ENCODE measurements at places on chromosomes 6 and 20. TPM values are rescaled to one million over a fixed set of nuclear protein-coding genes. Genes with fewer than 3 reads are reported as not detected.
A peak's percentile ranks its signal among the peaks of the same experiment; 100 is the strongest.

PACRG gene
- total RNA-seq = 0.50 TPM

TRIM26 gene
- 70.2 TPM for total RNA-seq

DEFB113 gene
- total RNA-seq = not detected

CAGE1 gene
- 0.10 TPM for total RNA-seq

GFRA4 gene
- total RNA-seq = not detected

MEP1A gene
- total RNA-seq = not detected

MED20 gene
- 19.8 TPM for total RNA-seq

OXT gene
- total RNA-seq = 0.47 TPM

LY6G6D gene
- not detected for total RNA-seq

PTCHD4 gene
- total RNA-seq = not detected

SLC35A1 gene
- total RNA-seq = 8.6 TPM

SASH1 gene
- 0.04 TPM for total RNA-seq

GRCh38 chr6:8705435-8706020, 270.2 kb upstream of the SLC35B3 start:
- no peak overlapping the region for H3K27ac ChIP-seq
- H3K36me3 ChIP-seq = no peaks in the 10 kb centered on the region
- no peak overlapping the region for H3K4me3 ChIP-seq
- peaks cover 5% of the 10 kb centered on the region for H3K27me3 ChIP-seq
- no peaks in the 10 kb centered on the region for H3K4me1 ChIP-seq
- DNase-seq = no peak

- H3K27me3 ChIP-seq = no peaks in the 10 kb centered on the region
- no peaks in the 10 kb centered on the region for H3K4me1 ChIP-seq
- no peak overlapping the region for H3K27ac ChIP-seq
- H3K4me3 ChIP-seq = no peak overlapping the region
Measured at GRCh38 chr20:62843656-62844055, 18.0 kb downstream of the TCFL5 start.

DNA sequence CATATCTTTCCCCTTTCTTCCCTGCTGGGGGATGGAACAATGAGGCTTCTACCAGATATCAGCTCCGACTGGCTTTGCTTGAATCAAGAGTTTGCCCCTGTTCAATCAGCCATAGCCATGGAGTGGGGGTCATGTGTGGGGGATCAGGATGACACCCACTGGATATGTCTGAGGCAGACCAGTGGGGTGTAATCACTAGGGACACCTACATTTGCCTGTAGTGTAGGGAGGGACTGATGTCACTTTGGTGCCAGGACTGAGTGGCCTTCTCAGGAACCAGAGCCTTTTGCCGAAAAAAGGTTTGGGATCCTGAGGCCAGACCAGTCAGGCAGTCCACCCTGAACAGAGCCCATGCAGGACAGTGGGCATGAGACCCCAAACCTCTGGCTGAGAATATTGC, 1.0 kb downstream of the ITPA start:
- peaks cover 12% of the 10 kb centered on the region for H3K36me3 ChIP-seq
- H3K27me3 ChIP-seq = no peaks in the 10 kb centered on the region
- peaks cover 14% of the 10 kb centered on the region for H3K4me1 ChIP-seq

- H3K27me3 ChIP-seq = no peaks in the 10 kb centered on the region
- H3K27ac ChIP-seq = peak overlapping the region; percentile 94
- peak; percentile 22 for DNase-seq
- H3K36me3 ChIP-seq = peaks cover 45% of the 10 kb centered on the region
- peak overlapping the region; percentile 68 for H3K4me3 ChIP-seq
Measured at GRCh38 chr20:58660855-58661597, 9.9 kb downstream of the STX16 start.

DNA sequence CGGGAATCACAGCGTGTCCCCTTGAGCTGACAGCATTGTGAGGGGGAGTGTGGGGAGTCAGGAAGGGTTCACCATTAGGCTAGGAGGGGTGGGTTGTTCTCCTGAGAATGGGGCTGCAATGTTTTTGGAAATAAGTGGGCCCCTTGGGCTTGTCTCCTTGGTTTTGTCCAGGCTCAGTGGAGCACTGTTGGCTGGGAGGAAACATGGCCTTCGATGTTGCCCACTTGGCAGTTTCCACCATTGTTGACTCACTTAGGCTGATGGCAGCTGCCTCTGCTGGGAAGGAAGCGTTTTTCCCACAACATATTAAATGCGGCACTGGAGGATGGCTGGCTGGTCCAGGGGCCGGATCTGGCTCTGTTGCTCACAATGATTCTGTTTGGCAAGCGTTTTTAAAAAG, 512.1 kb downstream of the QKI start:
- no peaks in the 10 kb centered on the region for H3K27me3 ChIP-seq
- no peaks in the 10 kb centered on the region for H3K4me1 ChIP-seq
- no peaks in the 10 kb centered on the region for H3K36me3 ChIP-seq
- no peak for DNase-seq
- no peak overlapping the region for H3K4me3 ChIP-seq
- H3K27ac ChIP-seq = no peak overlapping the region

DNA sequence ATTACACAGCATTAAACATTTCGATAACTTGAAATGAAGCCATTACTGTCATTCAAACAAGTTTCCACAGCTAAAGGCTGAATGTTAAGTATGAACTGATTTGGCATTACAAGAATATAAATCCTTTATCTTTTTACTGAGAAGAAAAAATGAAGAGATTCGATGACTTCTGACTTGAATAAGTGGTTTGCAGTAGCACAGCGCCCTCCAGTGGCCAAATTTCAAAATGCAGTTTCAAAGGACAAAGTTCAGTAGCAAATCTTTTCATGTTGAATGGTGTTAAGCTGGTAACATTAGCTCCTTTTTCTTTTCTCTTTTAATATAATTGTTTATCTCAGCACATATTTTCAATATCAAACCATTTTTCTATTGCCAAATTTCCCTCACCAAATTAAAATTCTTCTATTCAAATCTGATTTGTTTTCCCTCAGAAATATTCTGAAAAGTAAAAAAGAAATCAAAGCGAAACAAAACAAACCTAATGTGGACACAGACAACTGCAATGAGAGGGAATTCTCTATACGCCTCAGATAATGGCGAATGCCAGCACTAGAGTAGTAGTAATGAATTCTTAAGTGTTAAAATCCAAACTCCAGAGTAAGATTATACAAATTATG, 145.7 kb downstream of the BTBD9 start:
- no peak overlapping the region for H3K4me3 ChIP-seq
- no peak overlapping the region for H3K27ac ChIP-seq
- peaks cover 6% of the 10 kb centered on the region for H3K4me1 ChIP-seq
- H3K36me3 ChIP-seq = peaks cover 2% of the 10 kb centered on the region
- no peaks in the 10 kb centered on the region for H3K27me3 ChIP-seq
- peak; percentile 57 for DNase-seq

GRCh38 chr20:36804425-36804824, 30.9 kb upstream of the DSN1 start:
- no peak overlapping the region for H3K27ac ChIP-seq
- no peak overlapping the region for H3K4me3 ChIP-seq
- H3K36me3 ChIP-seq = peaks cover 9% of the 10 kb centered on the region
- no peak for DNase-seq
- H3K4me1 ChIP-seq = peaks cover 2% of the 10 kb centered on the region
- H3K27me3 ChIP-seq = no peaks in the 10 kb centered on the region

DNA sequence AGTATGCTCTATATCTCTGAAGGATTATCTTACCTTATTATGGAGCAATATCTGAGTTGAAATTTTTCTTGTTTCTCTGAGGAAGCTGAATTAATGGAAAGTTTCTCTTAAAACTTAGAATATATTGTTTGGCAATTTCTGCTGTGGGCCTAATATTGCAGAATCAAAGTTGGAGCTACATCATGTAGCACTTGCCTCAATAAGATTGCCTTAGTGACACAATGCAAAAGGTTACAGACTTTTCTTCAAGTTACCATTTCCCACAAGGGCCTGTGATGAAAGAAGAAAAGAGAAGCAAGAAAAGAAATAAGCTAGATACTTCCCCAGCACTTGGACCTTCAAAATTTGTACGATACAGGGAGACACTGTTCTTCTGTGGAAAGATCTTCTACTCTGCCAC, 151.2 kb downstream of the SOBP start:
- H3K4me3 ChIP-seq = no peak overlapping the region
- DNase-seq = no peak
- no peaks in the 10 kb centered on the region for H3K36me3 ChIP-seq
- peaks cover 5% of the 10 kb centered on the region for H3K4me1 ChIP-seq

GRCh38 chr6:112154711-112155110, 67.3 kb downstream of the FAM229B start:
- H3K4me1 ChIP-seq = peaks cover 19% of the 10 kb centered on the region
- no peak overlapping the region for H3K4me3 ChIP-seq
- DNase-seq = no peak
- peaks cover 9% of the 10 kb centered on the region for H3K27me3 ChIP-seq
- peak overlapping the region; percentile 18 for H3K27ac ChIP-seq

DNA sequence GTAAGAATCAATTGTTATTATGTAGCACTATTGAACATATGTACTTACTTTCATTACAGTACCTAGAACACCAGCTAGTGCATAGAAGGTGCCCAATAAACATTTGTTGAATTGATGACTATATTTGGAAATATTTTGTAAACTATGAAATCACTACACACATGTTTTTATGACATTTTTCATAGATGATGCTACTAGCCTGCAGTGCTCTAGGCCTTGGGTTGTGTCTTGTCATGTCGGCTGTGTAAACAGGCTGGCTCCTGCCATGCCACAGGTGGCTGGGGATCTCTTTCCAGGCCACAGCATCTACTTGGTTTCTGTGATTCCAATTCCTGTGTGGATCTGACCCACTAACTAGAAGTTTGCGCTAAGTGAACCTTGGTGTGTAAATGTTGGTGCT, 43.3 kb upstream of the EDN1 start:
- no peaks in the 10 kb centered on the region for H3K36me3 ChIP-seq
- peaks cover 4% of the 10 kb centered on the region for H3K4me1 ChIP-seq
- peaks cover 8% of the 10 kb centered on the region for H3K27me3 ChIP-seq
- no peak overlapping the region for H3K27ac ChIP-seq

DNA sequence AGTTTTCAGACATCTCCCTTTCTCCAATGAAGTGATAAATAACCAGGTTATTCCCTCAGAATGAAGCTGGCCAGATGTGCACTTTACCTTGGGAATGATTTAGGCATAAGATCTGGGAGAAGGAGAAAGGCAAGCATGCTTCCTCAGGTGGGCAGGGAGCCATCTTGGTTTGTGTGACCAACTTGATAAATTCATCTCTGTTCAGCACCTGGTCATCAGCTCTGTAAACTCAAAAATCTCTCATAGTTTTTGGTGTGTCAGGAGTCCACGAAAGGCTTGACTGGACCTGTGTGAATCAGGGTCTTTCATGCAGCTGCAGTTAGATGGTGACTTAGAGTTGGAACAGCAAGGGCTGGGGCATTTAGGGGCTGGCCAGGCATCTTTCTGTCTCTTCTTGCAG, 24.5 kb downstream of the ENPP1 start:
- no peaks in the 10 kb centered on the region for H3K4me1 ChIP-seq
- H3K36me3 ChIP-seq = no peaks in the 10 kb centered on the region
- no peak overlapping the region for H3K27ac ChIP-seq
- no peak overlapping the region for H3K4me3 ChIP-seq
- peaks cover 25% of the 10 kb centered on the region for H3K27me3 ChIP-seq
- DNase-seq = no peak

GRCh38 chr6:72699159-72699558, 77.3 kb downstream of the KCNQ5 start:
- H3K4me3 ChIP-seq = no peak overlapping the region
- peaks cover 8% of the 10 kb centered on the region for H3K4me1 ChIP-seq
- no peaks in the 10 kb centered on the region for H3K27me3 ChIP-seq
- H3K36me3 ChIP-seq = peaks cover 16% of the 10 kb centered on the region
- no peak overlapping the region for H3K27ac ChIP-seq
- DNase-seq = no peak

GRCh38 chr6:20092071-20092566, 120.2 kb downstream of the MBOAT1 start:
- H3K27ac ChIP-seq = no peak overlapping the region
- DNase-seq = no peak
- no peaks in the 10 kb centered on the region for H3K4me1 ChIP-seq
- no peaks in the 10 kb centered on the region for H3K36me3 ChIP-seq
- H3K4me3 ChIP-seq = no peak overlapping the region
- no peaks in the 10 kb centered on the region for H3K27me3 ChIP-seq

GRCh38 chr20:33732166-33732970, 572 bp downstream of the ZNF341 start:
- peak overlapping the region; percentile 81 for H3K27ac ChIP-seq
- DNase-seq = no peak
- H3K27me3 ChIP-seq = no peaks in the 10 kb centered on the region
- peak overlapping the region; percentile 85 for H3K4me3 ChIP-seq
- peaks cover 20% of the 10 kb centered on the region for H3K4me1 ChIP-seq
- H3K36me3 ChIP-seq = peaks cover 14% of the 10 kb centered on the region

DNA sequence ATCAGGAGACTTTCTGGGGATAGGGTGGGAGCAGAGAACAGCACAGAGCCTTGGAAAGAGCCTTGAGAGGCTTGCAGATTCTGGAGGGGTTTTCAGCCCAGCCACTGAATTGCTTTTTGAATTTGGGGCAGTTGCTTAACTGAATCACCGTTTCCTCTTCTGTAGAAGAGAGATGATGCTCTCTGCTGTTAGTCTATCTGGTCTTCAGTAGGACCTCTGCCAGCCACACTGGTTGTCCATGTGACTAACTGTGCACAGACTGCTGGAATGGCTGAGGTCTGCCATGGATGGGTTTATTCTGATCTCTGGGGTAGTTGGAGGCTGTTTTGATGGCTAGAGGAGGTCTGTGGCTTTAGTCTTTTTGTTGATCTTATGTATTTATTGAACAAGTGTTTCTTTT, 21.4 kb upstream of the PRDM1 start:
- H3K4me1 ChIP-seq = no peaks in the 10 kb centered on the region
- no peaks in the 10 kb centered on the region for H3K36me3 ChIP-seq
- H3K4me3 ChIP-seq = no peak overlapping the region
- no peak overlapping the region for H3K27ac ChIP-seq

GRCh38 chr20:25061821-25062530, 4.0 kb upstream of the ACSS1 start:
- DNase-seq = no peak
- H3K27ac ChIP-seq = no peak overlapping the region
- H3K36me3 ChIP-seq = no peaks in the 10 kb centered on the region
- H3K27me3 ChIP-seq = peaks cover 8% of the 10 kb centered on the region
- peaks cover 14% of the 10 kb centered on the region for H3K4me1 ChIP-seq
- no peak overlapping the region for H3K4me3 ChIP-seq

GRCh38 chr6:54579011-54579410, 267.6 kb upstream of the FAM83B start:
- H3K27me3 ChIP-seq = no peaks in the 10 kb centered on the region
- H3K4me3 ChIP-seq = no peak overlapping the region
- H3K27ac ChIP-seq = no peak overlapping the region

- H3K4me1 ChIP-seq = no peaks in the 10 kb centered on the region
- no peak overlapping the region for H3K4me3 ChIP-seq
- H3K27me3 ChIP-seq = peaks cover 12% of the 10 kb centered on the region
- no peak overlapping the region for H3K27ac ChIP-seq
- no peak for DNase-seq
Measured at GRCh38 chr6:75334266-75335040, 49.9 kb upstream of the TMEM30A start.

DNA sequence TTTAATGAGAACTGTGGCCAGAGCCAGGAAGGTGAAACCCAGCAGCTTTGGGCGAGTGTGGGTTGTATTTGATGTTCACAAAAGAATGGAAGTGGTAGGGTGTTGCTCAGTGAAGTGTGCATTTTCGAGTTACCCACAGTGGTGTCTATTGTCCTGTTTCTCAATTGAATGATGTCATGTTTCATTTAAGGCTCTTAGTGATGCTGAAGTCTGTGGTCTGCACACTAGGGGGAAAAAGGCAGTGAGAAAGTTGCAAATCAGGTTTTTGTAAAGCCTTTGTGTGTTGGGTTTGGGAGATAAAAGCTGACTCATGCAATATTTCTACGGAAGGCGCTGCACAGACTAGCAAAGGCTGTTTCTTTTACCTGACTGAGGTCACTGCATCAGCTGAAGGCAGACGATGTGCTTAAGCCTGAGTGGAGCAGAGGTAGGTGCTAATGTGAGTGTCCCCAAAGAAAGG, 121.1 kb downstream of the PLEKHG1 start:
- peak overlapping the region; percentile 6 for H3K27ac ChIP-seq
- DNase-seq = peak; percentile 3
- peaks cover 23% of the 10 kb centered on the region for H3K27me3 ChIP-seq
- peaks cover 11% of the 10 kb centered on the region for H3K4me1 ChIP-seq

Data from activated naive CD8-positive, alpha-beta T cell treated with anti-CD3 and anti-CD28 coated beads for 36 hours (primary cell).